ENCODE measurements at places on chromosomes 5 and 9.

- DNase-seq: no peak
Measured at GRCh38 chr9:33244137-33244784, 4.3 kb downstream of the SPINK4 start.

DNA sequence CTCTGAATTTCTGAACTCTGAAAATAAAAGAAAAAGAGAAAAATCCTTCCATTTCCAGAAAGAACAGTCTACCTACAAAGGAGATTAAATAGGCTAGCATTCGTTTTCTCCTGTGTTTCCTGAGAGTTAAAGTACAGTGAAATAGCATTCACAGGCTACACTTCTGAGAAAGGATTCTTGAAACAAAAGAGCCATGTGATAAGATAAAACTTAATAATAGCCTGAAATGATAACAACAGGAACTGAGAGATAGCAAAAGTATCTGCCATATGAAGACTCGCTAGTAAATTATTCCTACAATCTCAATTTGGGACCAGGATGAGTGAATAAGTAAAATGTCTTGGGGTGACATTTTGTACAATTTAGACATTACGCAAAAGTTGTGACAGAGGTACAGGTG lies 62.4 kb downstream of the FBN2 start:
- DNase-seq: no peak

DNA sequence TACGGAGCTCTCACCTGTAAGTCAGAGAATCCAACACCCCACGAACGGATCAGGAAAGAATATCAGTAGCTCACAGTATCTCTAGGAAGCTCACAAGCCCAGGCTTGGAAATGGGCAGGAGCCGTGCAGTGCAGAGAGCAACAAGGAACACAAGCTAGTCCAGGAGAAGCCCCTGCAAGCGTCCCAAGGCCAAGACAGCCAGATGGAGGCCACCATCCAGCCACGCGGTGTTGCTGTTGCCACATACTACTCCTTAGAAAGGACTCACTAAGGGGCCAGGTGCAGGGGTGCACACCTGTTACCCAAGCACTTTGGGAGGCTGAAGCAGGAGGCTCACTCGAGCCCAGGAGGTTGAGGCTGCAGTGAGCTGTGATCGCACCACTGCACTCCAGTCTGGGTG lies 15.4 kb upstream of the VAV2 start:
- no peak for DNase-seq

- no peak for DNase-seq
Measured at GRCh38 chr5:44320188-44320587, 69.0 kb downstream of the FGF10 start.

DNA sequence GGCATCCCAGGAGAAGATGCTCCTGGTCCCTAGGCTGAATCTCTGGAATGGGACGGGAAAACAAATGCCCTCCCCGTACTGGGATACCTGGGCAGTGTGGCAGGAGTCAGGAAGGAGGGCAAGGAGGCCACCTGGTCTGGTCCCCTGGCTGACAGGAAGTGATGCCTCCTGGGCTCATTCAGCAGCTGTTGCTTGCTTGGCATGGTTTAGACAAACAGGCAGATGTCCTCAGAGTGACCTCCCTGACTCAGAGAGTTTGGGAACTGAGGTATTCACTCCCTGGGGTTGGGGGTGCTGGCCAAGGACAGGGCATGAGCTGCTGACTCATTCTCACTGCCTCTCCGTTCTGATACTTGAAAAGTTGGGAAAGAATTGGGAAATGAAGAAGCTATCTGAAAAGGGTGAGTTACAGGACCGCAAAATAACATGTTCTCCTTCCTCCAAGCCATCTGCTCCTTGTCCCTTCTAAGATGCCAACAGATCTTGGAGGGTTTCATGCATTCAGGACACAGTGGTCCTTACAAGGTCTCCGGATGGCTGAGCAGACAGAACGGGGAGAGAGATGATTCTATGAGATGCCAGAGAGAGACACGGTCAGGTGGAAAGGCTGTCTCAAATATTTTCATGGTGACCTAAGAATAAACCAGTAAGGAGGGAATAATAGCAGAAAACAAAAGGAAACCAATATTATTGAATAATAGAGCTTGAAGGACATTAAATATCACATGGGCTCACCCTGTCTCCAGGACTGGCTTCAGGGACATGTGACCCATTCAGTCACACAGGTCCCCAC lies 534.5 kb downstream of the BNC2 start:
- peak; percentile 97 for DNase-seq

DNA sequence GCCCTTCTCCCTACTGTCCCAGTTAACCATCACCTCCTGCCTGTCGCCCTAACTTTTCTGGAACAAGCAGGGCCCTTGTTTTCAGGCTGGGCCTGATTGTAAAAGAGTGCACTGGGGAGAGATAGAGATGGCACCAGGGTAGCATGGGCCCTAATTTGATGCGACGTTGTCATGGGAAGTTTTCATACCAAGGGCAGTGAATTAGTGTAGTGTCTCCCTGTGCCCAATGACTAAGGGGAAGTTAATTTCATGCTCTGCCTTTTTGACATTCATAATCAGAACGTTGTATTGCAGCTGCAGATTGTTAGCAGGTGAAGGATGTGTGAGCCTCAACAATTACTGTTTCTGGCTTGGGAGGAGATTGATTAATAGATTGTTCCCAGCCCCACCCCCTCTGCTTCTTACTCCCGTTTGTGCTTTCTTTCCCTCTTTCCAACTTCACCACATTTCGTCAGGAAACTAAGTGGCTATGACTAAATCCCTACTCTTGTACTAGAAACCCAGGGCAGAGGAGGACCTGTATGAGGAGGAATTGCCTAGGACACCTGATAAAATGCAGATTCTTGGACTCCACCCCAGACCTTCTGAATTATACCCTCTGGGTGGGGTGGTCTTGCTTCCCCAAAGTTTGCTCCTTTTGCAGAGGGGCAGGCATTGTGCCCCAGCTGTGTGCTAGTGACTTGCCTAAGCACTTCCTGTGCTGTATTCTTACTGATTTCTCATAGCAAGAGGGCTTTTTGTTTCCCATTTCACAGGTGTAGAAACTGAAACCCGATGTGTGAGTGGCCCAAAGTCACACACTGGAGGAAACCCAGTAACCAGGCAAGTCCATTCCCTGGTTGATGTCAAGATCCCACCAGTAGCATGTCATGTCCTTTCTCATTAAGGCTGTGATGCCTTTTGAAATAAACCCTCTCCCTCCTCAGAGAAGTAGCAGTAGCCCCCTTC lies 56.3 kb downstream of the DAB2IP start:
- no peak for DNase-seq

GRCh38 chr9:106878934-106879333 lies 16.0 kb downstream of the ZNF462 start:
- no peak for DNase-seq

GRCh38 chr5:108670591-108671289 lies 77.0 kb upstream of the FER start:
- no peak for DNase-seq

DNA sequence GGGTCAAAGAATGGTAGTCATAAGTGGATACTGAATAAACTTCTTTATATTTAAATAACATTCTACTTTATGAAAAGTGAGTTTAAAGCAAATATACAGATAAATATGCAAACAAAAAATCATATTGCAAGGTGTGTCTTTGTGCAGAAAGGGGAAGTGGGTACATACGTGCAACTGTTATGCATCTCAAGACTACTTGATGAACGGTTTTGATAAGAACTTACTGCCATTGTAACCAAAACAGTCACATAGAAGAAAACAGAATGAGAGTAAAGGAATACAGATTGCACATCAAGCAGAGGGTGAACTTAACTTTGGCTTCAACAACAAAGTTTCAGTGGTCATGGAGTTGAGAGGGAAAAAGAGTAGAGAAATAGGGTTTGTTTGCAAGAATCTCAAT lies 9.9 kb downstream of the CAMK4 start:
- DNase-seq: no peak

- no peak for DNase-seq
Measured at GRCh38 chr9:88741335-88741734, 206.4 kb downstream of the NXNL2 start.

GRCh38 chr5:56710826-56711590 lies 104.3 kb upstream of the MAP3K1 start:
- peak; percentile 37 for DNase-seq

DNA sequence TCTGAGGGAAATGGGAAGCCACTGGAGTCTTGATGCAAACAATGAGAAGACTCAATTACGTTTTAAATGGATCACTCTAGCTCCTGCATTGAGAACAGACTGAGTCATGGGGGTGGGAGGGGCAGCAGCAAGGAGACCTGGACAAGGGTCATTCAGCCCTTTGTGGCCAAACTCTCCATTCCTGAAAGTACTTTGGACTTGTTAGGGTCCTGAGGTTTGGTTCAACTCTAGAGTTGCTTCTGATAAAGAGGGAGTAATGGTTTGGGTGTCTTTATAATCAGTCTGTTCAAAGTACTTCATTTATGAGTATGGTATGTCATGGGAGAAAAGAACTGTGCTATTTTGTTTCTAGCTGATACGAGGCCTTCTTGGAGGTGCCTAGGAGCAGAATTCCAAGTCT lies 67.7 kb upstream of the SMIM32 start:
- DNase-seq: no peak

- DNase-seq: no peak
Measured at GRCh38 chr5:152164860-152165259, 240.2 kb upstream of the GLRA1 start.
